ENCODE measurements at places on chromosomes 2 and 18.
A peak's percentile ranks its signal among the peaks of the same experiment; 100 is the strongest.

DNA sequence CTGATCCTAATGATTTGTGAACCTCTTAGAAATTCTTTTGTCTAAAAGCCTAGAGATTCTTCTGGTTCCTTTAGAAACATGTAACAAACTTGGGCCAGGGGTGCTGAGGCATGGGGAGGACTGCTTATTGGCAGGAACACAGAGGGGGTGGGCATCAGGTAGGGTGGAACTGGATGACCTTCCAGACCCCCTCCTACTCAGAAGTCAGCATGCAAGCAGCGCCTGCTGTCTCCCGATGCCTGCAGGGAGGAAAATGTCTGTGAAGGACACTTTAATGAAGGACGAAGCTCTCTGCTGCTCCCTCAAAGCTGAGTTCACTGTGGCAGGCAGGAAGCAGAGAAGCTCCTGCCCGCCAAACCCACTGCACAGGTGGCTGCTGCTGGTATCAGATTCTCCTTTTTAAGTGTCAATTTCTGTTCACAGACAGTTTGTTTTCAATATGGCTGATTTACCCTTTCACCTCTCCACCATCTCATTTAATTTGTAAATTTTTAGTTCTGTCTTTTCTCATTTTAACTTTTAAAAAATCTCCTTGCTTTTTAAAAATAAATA, 19.4 kb downstream of the COA5 start:
- DNase-seq: no peak

DNA sequence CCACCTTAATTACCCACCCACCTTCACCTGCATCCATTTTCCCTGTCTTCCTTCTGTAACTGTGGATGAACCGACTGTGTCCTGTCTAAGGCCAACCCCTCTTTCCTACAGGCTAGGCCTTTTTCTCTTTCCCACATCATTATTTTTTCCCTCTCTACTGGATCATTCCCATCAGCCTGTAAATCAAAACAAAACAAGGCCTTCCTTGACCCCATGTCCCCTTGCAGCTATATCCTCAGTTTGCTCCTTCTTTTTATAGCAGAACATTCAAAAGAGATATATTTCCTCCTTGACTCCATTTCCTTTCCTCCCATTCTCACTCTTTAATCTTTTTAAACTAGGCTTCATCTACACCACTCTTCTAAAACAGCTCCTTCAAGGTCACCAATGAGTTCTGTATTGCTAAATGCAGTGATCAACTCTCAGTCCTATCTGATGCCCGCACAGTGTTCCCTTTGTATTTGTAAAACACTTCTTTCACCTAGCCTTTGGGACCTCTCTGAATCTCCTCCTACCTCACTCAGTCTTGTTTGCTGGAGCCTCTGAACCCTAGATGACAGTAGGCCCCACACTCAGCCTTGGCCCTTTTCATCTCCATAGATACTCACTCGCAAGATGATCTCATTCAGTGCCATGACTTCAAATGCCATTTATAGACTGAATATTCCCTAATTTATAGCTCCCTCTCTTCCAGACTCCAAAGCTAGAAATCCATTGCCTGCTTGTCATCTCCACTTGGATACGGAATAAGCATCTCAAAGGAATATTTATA, 55.7 kb downstream of the CXCR4 start:
- no peak for DNase-seq

DNA sequence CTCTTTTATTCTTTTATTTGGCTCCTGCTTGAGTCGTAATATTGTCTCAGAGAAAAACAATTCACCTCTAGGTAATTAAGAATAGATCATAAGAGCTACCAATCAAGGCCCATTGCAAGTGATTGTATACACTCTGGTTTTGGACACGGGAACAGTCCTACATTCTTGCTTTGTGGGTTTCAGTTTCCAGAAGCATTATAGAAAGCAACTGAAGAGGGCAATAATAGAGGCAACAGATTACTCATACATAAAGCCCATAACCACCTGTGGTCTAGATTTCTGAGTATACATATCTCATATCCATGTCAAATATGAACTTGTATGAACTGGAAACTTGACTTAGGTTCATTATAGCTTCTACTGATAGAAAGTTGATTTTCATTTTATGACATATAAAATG, 65.4 kb downstream of the DIS3L2 start:
- DNase-seq: no peak

- DNase-seq: no peak
Observed at GRCh38 chr2:226839161-226839560, 3.3 kb downstream of the RHBDD1 start.

DNA sequence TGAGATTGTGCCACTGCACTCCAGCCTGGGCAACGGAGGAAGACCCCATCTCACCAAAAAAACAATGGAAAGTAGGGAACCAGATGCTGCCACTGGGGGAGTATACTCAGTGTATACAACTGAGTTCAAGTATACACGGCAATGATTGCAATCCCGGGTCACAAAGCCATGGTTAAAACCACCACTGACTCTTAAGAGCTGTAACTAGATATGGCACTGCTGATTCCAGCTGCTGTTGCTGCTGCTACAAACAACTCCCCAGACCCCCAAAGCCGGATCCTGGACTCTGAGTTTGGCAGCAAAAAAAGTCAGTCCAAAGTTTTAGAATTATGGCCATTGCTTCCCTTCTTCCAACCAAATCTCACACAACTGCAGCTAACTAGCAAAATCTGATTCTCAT, 43.7 kb upstream of the COX7A2L start:
- no peak for DNase-seq

- no peak for DNase-seq
Observed at GRCh38 chr2:151670346-151670745, 63.9 kb downstream of the NEB start.

DNA sequence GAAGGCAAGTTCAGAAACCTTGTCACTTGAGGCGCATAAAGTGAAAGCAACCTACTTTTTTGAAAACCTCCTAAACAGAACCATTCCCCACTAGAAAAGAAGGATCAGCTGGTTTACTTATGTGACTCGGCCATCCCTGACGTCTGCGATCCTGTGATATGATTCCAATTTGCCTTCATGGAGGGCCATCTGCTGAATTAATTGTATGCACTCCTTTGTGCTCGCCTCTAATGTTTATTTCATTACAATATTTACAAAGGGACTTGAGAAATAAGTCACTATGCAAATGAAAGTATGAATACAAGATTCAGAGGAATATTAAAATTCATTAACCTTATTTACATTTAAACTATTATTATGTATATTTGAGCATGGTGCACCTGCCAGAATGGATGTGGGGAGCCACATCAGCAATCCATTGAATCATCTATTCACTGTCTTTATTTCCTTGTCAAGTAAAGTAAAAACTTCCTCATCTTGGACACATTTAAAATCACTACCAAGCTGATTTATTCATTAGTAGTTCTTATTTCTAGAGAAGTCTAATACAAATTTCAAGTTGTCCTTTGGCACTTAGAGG, 96.5 kb downstream of the RBM43 start:
- no peak for DNase-seq

GRCh38 chr2:23359631-23360567, 25.1 kb upstream of the KLHL29 start:
- DNase-seq: no peak

GRCh38 chr2:234861841-234862735, 89.7 kb upstream of the SH3BP4 start:
- no peak for DNase-seq

- DNase-seq: no peak
Observed at GRCh38 chr18:47209171-47209570, 33.0 kb upstream of the IER3IP1 start.

GRCh38 chr2:191811807-191812602, 34.9 kb downstream of the CAVIN2 start:
- DNase-seq: no peak

DNA sequence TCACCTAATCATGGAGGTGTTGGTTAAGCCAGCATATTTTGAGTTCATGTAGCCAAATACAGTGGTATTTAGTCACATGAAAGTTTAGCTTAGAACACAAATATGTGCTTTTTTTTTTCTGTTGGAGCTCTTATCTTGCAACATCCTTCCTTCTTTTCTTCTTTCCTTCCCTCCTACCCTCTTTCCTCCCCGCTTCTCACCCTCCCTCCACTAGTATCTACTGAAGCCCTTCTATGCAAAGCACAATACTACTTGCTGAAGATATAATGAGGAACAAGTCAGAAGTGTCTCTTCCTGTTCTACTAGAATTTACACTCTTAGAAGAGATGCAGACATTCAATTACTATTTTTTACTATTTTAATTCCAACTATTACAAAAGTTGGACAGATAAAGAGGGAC, 105.0 kb upstream of the ITGA4 start:
- DNase-seq: no peak

- no peak for DNase-seq
Observed at GRCh38 chr18:76412818-76413565, 82.0 kb downstream of the ZNF516 start.

GRCh38 chr2:120443946-120444345, 98.0 kb downstream of the INHBB start:
- peak; percentile 51 for DNase-seq

GRCh38 chr2:170176212-170176611, 1.7 kb upstream of the MYO3B start:
- DNase-seq: no peak

- no peak for DNase-seq
Observed at GRCh38 chr18:48553236-48553635, 14.4 kb downstream of the CTIF start.

- DNase-seq: no peak
Observed at GRCh38 chr2:229616433-229616832, 97.9 kb downstream of the DNER start.

DNA sequence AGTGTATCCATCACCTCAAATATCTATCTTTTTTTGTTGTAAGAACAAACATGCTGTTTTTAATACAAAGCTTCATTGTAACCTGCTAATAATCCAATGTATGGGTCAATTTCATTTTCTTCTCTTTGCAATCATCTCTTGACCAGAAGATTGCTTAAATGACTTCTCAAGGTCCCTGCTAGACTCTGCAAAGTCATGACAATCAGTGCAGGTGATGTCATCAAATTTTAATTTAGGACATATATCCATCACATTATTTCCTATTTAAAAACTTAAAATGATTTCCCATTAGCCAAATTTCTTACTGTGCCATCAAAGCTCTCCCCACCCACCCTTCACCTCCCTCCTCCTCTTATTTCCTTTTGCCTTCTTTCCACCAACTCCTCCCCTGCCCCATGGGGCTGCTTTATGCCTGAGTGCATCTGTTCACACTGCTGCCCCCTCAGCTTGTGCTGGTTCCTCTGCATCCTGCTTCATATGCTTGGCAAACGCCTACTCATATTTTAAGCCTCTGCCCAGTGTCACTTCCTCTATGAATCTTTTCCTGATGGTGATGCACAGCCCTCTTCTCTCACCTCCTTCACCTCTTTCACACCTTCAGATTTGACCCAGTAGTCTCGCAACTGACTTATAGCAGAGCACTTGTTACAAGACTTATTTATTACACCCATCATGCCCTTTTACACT, 20.3 kb downstream of the PLEK start:
- DNase-seq: peak; percentile 84

DNA sequence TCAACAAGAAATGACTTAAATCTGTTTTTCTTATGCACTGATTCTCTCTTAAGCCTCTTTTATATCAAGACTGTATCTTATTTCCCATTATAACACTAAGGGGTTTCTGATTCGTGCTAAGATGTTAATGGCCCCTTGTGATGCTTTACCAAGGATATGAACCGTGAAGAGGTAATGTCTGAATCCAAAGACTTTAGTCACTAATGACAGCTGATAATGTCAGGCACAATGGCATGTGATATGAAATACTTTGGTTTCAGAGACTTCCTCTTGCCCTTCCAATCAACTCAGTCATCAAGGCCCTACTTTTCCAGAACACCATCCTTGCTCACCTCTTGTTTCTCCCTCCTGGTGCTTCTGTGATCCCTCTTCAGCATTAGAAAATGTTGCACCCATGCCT, 262.8 kb downstream of the KCNE4 start:
- DNase-seq: no peak

- DNase-seq: no peak
Observed at GRCh38 chr18:13638719-13639595, 87.4 kb downstream of the FAM210A start.

DNA sequence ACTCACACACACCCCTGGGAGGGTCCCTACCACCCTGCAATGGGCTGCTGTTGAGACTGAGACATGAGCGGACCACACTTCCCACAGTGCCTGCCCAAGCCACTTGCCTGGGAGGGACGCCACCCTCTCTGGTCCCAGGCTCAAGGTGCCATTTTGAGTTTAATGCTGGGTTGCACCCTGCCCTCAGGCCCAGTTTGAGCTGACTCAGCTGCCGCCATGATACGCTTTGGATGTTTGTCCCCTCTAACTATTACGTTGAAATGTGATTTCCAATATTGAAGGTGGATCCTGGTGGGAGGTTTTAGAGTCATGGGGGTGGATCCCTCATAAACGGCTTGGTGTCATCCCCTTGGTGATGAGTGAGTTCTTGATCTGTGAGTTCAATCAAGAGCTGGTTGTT, 76.4 kb upstream of the DYNC1I2 start:
- no peak for DNase-seq
